ENCODE measurements at places on chromosomes 6 and 20. TPM values are rescaled to one million over a fixed set of nuclear protein-coding genes. Genes with fewer than 3 reads are reported as not detected.

Gene EDEM2
- 21.6 TPM for total RNA-seq

- H3K27me3 ChIP-seq: no peaks in the 10 kb centered on the region
- no peak overlapping the region for H3K4me3 ChIP-seq
- no peak overlapping the region for H3K27ac ChIP-seq
- no peaks in the 10 kb centered on the region for H3K4me1 ChIP-seq
These were observed 2.5 kb upstream of the HLA-DRA start for GRCh38 chr6:32436995-32437836.

DNA sequence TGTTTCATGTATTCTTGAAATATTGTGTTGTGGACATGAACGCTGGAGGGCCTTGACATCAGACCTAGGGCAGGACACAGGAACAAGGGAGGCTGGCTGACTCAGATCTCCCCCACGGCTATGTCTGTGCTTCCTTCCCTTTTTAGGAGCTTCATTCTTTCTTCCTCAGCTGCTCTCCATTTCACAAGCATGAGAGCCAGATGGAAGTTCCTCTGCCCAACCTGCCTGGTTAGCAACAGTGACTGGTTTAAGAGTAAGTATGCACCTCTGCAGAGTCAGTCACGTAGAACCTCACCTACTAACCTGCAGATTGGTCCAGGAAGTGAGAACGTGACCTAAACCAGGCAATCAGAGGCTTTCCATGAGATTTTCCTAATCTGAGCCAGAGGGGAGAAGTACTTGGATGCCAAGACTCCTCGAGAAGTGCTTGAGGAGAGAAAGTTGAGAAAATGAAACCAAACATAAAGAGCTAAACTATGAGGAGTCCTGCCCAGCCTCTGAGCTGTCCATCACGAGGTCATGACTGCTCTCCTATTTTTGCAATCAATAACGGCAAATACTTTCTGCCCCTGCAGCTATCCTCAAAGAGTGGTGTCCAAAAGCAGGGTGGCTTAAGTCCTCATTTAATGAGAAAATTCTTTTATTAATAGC, 465.2 kb upstream of the CITED2 start:
- H3K27ac ChIP-seq: no peak overlapping the region
- no peak for DNase-seq
- no peaks in the 10 kb centered on the region for H3K4me1 ChIP-seq
- no peaks in the 10 kb centered on the region for H3K27me3 ChIP-seq

- no peaks in the 10 kb centered on the region for H3K4me1 ChIP-seq
- no peak overlapping the region for H3K27ac ChIP-seq
- DNase-seq: no peak
- no peaks in the 10 kb centered on the region for H3K27me3 ChIP-seq
- H3K4me3 ChIP-seq: no peak overlapping the region
- no peaks in the 10 kb centered on the region for H3K36me3 ChIP-seq
These were observed 9.8 kb upstream of the ZNF343 start for GRCh38 chr20:2518558-2518957.

- no peak overlapping the region for H3K4me3 ChIP-seq
- H3K27ac ChIP-seq: peak overlapping the region; percentile 99
- H3K27me3 ChIP-seq: no peaks in the 10 kb centered on the region
These were observed 93.7 kb upstream of the PTPN1 start for GRCh38 chr20:50416269-50417022.

Gene PRR3
- 11.6 TPM for total RNA-seq

DNA sequence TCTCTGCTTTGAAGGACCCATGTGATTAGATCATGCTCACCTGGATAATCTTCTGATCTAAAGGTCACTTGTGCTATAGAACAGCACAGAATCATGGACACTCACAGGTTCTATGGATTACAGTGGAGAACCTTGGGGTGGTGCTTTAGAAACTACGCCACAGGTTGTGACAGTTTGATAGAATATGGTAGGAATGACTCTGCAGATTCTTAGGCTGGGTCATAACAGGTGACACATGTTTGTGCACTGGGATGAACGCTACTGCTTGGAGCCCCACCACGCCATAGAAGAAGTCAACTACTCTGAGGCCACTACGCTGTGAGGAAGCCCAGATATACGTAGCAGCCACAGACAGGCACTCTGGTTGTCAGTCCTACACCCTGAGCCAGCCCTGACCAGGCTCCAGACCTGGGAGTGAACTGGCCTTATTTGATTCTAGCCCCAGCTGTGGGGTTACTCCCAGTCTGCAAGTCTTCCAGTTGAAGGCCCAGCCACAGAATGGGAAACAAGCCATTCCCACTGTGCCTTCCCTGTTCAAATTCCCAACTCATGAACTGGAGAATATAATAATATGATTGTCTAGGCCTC, 99.0 kb upstream of the SLC24A3 start:
- no peaks in the 10 kb centered on the region for H3K4me1 ChIP-seq
- H3K27me3 ChIP-seq: no peaks in the 10 kb centered on the region
- DNase-seq: no peak
- H3K36me3 ChIP-seq: no peaks in the 10 kb centered on the region
- no peak overlapping the region for H3K4me3 ChIP-seq
- H3K27ac ChIP-seq: no peak overlapping the region

Measured in aorta (tissue), 5 donors.